ENCODE measurements at places on chromosomes 7 and 10. TPM values are rescaled to one million over a fixed set of nuclear protein-coding genes. Genes with fewer than 3 reads are reported as not detected.

CYP2C19 gene
- not detected for total RNA-seq

DMBT1 gene
- total RNA-seq, result not detected

AUTS2 gene
- total RNA-seq, result 0.87 TPM

AFAP1L2 gene
- total RNA-seq, result 3.5 TPM

LIPN gene
- total RNA-seq, result not detected

SPDYE2B gene
- total RNA-seq, result not detected

Measured in activated T-helper 2 cell treated with anti-CD3 and anti-CD28 coated beads, Interferon-gamma antibody, Interleukin-2, Interleukin-4, amounts not matched to agents 10 μg/mL and 5 μg/mL and 100 μg/mL, durations not matched to agents 14 hours and 24 hours and 36 hours (primary cell).